ENCODE measurements at places on chromosomes 16 and 17. TPM values are rescaled to one million over a fixed set of nuclear protein-coding genes. Genes with fewer than 3 reads are reported as not detected.

DNA sequence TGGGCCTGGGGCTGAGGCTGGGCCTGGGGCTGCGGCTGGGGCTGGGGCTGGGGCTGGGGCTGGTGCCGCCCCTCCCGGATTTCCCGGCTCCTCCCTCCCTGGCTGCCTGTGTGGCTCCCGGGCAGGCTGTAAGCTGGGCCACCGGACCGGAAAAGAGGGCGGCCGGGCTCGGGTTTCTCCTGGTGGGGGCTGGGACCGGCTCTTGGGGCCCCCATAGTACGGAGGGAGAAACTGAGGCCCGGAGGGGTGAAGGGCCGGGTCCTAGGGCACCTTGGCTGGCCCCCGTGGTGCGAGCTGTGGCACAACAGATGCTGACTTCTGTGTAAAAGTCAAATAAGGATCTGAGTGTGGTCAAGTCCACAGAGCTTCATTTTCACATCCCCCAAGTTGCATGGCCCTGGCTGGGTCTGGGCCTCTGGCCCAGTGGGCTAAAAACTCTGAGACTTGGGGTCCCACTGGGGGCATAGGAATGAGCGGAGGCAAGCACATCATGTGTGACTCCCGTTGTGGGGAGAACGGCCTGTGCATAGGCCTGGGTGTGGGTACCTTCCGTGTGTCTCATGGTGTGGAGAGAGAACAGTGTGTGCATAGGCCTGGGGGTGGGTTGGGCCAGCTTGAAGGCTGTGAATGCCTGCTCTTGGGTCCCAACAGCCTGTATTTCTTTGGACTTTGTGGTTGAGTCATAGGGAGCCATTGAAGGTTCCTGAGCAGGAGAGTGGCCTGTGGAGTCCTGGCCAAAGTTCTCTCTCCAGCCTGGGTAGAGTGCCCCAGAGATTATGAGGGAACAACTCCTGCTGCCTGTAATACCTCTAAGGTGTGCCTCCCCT lies 123.9 kb upstream of the CIBAR2 start:
- peak; percentile 83 for DNase-seq

- DNase-seq = peak; percentile 14
Observed at GRCh38 chr17:28228109-28228840, 90.7 kb upstream of the TMEM97 start.

GRCh38 chr17:10161386-10161785 lies 37.0 kb downstream of the GAS7 start:
- no peak for DNase-seq

DNA sequence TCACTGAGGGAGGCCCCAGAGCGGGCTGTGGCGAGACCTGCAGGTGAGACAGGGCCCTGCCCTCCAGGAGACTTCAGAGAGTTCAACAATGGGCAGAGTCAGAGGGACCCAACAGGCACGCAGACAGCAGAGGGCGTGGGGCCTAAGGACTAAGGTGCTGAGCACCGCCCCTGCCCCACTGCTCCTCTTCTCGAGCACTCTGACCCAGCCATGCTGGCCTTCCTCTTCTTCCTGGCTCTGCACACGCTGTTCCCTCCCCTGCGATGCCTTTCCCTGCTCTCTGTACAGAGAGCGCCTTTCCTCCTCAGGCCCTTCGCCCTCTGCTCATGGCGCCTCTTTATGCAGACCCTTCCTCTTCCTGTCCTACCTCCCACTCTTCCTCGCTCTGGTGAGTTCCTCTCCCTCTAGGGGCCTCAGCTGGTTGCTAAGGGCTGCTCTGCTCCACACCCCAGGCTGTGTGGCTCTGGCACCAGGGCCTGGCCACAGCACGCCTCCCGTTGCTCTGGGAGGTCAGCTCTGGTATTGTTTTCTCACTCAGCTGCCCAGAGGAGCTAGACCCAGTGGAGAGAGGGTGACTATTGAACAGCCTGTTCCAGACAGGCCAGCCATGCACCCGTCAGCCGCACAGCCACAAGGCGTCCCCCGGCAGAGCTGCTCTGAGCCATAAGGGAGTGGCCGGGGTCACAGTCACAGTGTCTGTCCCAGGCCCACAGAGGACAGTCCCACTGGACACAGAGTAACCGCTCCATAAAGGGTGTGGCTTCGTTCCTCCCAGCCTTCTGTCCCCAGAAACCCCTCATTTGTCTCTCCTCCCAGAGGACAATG lies 13.6 kb upstream of the RASD1 start:
- no peak for DNase-seq

GRCh38 chr16:87742781-87743490 lies 22.9 kb downstream of the KLHDC4 start:
- no peak for DNase-seq

GRCh38 chr17:29388937-29389336 lies 1.2 kb upstream of the TAOK1 start:
- DNase-seq = no peak

The GAS7 gene
- 112 TPM for total RNA-seq

DNA sequence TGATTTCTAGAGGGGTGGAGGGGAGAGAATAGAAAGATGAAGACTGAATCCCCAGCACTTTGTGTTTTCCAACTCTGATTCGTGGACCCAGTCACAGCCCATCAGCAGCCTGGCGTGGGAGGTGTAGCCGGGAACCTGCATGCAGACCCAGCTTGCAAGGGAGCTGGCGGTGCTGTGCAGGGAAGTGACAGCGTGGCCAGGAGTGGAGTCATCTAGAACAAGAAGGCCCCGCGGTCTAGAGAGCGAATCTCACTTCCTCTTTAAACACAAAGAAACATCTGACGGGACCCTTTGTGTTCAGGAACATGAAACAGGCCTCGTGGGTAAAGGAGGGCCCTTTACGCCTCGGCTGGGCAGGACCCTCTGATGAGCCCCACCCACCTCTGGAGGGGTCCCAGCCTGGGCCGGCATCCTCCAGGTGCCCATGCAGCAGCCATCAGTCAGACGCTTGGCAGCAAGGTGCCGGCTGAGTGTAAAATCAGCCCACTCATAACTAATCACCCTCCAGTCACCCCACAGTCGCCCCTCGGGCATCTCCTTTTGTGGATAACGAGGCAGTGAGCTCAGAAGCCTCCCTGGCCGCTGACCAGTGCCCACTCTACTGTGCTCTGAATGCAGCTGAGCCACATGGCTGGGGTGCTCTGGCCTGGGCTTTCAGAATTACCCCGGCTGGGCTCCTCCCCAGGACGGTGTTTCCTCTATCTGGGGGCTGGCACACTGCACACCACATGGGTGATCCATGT lies 4.4 kb downstream of the SNAI3 start:
- DNase-seq = no peak

DNA sequence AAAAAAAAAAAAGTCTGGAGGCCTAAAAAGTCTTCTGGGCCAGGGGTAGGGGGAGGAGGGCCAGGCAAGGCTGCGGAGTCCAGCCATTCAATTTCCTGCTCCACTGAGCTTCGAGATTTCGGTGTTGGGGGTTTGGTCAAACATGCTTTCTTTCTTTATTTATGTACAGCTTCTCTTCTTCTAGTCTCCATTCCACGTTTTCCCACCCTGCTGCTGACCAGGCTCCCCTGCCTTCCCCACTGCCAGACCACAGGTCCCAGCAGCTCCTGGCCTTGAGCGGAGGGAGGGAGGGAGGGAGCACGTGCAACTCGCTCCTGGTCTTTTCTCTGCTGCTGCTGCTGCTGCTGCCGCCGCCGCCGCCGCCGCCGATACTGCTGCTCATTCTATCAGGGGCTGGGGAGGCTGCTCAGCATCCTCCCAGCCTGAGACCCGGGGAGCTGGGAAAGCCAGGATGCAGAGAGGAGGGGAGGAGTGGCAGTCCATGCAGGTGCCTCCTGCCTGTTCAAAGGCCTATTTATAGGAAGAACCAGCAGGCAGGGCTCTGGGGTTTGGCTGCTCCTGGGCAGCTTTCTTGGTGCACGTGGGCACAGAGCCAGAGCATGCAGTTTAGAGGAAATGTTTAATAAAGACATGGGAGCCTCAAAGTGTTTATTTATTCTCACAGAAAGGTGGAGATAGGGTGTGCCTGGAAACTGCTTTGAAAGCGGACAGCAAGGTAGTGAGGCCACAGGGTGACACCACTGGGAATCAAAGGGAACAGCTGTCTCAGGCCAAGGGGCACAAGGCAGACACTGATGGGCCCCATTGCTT lies 23.4 kb upstream of the ZFHX3 start:
- peak; percentile 77 for DNase-seq

- peak; percentile 28 for DNase-seq
Observed at GRCh38 chr16:30761427-30761927, 385 bp downstream of the CFAP119 start.

GRCh38 chr16:17566075-17566474 lies 95.3 kb upstream of the XYLT1 start:
- DNase-seq = no peak

- DNase-seq = peak; percentile 21
Observed at GRCh38 chr16:75320435-75320834, 69.0 kb upstream of the BCAR1 start.

GRCh38 chr17:40069751-40070708 lies 7.3 kb downstream of the THRA start:
- peak; percentile 86 for DNase-seq

GRCh38 chr16:23081675-23082119 lies 67.6 kb downstream of the USP31 start:
- no peak for DNase-seq

GRCh38 chr16:66212428-66212827 lies 154.1 kb upstream of the CDH5 start:
- DNase-seq = no peak

- DNase-seq = no peak
Observed at GRCh38 chr16:50371036-50371716, 2.4 kb upstream of the BRD7 start.

GRCh38 chr17:72117535-72118334 lies 3.1 kb upstream of the SOX9 start:
- DNase-seq = peak; percentile 59

The ITGAX gene
- total RNA-seq = 38.1 TPM

The VWA3A gene
- total RNA-seq = 15.1 TPM

The ST6GALNAC2 gene
- 20.8 TPM for total RNA-seq

DNA sequence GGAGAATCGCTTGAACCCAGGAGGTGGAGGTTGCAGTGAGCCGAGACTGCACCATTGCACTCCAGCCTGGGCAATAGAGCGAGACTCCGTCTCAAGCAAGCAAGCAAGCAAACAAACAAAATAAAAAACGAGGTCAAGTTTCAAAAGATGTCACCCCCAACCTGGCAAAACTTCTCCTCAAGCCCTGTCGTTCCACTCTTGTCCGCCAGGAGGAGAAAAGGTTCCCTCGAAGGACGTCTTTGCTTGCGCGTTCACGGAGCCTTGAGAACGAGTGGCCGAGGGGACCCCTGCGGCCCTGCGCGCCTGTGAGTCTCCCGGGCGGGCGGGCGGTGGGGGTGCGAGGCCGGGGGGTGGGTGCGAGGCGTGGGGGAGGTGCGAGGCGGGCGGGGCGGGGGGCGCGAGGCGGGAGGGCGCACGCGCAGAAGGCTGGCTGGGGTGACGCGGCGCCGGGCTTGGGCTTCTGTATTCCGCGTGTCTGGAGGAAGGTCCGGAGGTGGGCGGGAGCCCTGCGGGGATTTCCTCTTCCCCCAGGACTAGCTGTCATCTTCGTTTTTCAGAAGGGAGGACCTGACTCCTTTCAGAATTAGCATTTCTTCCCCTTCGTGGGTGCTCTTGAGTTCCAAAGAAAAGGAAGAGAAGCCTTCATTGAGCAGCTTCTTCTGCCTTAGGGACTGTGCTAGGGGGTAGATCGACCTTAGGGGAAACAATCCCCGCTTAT lies 3.7 kb downstream of the SLC52A1 start:
- peak; percentile 93 for DNase-seq

- DNase-seq = no peak
Observed at GRCh38 chr17:51346218-51346982, 86.1 kb downstream of the UTP18 start.

The MRPS23 gene
- 43.2 TPM for total RNA-seq

DNA sequence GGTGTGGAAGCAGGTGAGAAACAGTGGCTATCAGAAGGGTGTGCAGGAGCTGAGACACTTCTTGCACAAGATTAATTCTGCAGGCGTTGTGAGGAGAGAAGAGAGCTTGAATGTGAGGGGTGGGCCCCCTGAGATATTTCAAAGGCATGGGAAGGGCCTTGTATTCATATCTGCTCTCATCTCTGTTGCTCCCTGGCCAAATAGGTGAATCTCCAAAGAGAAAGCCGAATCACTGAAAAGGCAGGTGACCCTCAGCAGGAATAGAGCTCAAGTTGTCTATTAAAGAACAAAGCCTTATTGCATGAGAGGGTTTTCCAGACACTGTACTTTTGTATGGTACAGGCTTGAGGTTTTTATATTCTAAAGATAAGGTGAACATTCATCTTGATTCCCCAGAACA lies 373.1 kb downstream of the TMEM114 start:
- no peak for DNase-seq

DNA sequence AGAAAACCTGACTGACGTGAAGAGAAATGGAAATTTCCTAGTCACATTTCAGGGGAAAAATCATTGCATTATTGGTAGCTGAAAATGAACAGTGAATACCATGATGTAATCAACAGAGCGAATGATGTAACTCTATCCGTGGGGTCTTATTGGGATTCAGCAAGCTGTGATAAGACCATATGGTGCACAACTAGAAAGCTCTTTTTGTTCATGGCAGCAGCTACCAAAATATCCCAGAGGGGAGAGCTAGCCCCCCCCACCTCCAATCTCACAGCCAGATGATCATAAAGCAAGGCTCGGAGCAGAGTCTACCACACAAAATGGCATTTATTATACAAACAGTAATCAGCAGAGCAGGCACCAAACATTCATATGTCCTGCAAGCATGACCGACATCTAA lies 22.2 kb upstream of the DNAH17 start:
- peak; percentile 72 for DNase-seq

The KIF19 gene
- total RNA-seq = 8.9 TPM

The C17orf107 gene
- total RNA-seq = 4.5 TPM

The CEMP1 gene
- total RNA-seq = 0.65 TPM

- DNase-seq = no peak
Observed at GRCh38 chr17:2685696-2686095, 25.9 kb downstream of the CLUH start.

- no peak for DNase-seq
Observed at GRCh38 chr16:22347100-22347820, 27.2 kb downstream of the CDR2 start.

- no peak for DNase-seq
Observed at GRCh38 chr17:68461122-68461539, 3.8 kb upstream of the WIPI1 start.

DNA sequence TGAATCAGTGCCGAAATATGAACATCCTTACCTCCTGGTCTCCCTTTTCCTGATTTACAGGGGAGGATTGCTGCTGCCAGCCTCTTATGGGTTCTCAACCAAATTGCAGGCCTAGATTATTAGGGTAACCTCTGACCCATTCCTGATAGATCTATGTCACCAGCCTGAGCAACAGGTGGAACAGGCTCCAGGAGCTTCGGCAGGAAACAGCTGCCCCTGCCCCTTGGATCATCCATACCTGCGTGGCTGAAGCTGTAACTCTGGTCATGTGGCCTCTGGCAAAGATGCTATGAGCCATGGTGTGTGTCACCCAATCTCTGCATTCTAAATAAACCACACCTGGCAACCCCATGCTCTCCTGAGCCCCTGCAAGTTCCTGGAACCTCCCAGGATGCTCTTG lies 18.4 kb upstream of the RBBP6 start:
- DNase-seq = no peak

GRCh38 chr17:65749479-65749878 lies 188.0 kb upstream of the AXIN2 start:
- DNase-seq = no peak

The MGAT5B gene
- 0.40 TPM for total RNA-seq
